ENCODE measurements at places on chromosomes 4 and X.
A peak's percentile ranks its signal among the peaks of the same experiment; 100 is the strongest.

DNA sequence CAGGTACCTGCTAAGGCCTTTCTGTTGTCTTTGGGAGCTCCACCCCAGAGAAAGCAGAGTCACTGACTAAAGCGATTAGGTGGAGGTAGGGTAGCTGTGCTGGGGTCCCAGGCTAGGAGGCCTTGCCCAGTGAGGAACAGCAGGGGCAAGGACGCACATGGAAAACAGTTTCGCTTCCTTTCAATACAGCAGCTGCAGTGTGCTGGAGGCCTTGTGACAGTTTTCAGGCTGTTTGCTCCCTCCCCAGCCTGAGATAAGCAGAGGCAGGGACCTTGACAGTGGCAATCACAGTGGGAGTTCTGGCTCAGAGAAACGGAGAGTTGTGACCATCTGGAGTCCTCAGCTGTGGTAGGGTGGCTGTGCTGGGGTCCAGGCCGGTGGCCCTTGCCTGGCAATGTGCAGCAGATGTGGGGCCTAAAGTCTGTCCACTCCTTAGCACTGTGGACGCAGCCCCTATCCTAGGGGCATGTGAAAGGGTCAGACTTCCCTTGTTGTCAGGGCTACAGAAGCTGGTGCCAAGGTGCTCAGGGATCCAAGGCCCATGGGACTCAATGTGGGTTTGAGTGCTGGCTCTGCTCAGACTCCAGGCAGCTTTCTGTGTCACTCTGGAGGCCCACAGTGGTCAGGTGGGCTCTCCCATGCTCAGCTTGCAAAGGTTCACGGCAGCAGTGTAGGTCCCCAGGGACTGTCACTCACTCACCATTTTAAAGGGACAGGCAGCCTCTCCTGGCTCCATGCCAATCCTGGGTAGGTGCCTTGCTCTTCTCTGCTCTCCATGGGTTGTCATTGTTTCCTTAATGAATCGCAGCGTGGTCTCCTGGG is 534.9 kb upstream of the FMR1 start:
- peak; percentile 1 for DNase-seq

DNA sequence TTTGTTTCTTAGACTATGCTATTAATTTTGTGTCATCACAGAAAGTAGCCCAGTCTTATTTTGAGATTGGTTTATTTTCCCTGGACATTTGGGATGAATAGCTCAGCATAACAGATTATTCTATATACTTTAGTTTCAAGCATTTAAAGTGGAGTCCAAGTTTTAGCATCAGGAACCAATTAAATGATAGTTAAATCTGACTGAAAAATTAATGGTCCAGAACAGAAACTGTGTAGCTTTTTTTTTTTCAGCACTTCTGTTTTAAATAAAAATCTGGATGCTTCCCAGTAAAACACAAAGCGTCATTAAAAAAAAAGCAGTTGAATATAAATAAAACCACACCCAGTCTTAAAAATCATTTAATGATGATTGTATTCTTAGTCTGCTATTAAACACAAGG is 59.4 kb upstream of the PITX2 start:
- DNase-seq: no peak

- DNase-seq: no peak
Observed at GRCh38 chr4:168593399-168593798, 96.5 kb downstream of the PALLD start.

DNA sequence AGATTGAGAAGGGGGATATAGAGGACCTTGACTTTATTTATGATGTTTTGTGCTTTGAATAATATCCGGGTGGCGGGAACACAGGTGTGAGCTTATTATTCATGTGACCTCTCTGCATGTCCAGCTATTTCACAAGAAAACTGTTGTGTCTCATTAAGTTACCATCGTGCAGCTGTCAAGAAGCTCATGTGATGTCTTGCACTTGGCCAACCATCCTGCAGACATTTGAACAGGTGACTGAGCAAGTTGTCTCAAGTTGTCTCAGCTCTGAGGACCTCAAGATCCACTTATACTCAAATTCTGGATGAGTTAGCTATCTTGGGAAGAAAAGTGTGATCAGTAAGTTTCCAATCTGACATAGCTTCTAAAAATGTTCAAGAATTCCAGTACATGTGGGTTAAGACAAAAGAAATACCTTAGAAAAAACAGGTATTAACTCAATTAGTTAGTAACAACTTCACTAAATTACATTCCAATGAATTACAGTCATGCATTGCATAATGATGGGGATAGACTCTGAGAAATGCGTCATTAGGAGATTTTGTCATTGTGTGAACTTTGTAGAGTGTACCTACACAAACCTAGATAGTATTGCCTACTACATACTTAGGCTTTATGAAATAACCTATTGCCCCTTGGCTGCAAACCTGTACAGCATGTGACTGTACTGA is 462.2 kb downstream of the INPP4B start:
- DNase-seq: no peak

DNA sequence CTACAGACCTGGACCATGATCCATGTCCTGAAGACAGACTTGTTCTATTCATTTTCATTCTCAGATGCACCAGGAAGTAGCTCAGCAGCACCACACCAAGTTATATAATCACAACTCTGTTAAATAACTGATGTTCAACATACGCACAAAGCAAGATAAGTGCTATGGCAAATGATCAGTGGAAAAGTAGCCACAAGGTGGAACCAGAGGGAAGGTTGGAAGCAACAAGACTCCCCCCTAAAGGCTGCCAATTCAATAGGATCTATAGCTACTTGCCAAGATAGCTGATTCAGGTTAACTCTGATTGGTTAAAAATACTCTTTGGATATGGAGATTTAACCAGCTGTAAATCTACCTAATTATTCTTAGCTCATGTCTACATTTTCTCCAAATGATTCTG is 23.7 kb upstream of the FAM47B start:
- DNase-seq: peak; percentile 70

GRCh38 chr4:184636144-184636543 is 13.1 kb downstream of the CASP3 start:
- no peak for DNase-seq

- no peak for DNase-seq
Observed at GRCh38 chr4:125358453-125358852, 43.7 kb downstream of the FAT4 start.

- no peak for DNase-seq
Observed at GRCh38 chr4:184941671-184942418, 76.4 kb upstream of the HELT start.

- DNase-seq: no peak
Observed at GRCh38 chr4:75727073-75727472, 2.7 kb downstream of the USO1 start.

DNA sequence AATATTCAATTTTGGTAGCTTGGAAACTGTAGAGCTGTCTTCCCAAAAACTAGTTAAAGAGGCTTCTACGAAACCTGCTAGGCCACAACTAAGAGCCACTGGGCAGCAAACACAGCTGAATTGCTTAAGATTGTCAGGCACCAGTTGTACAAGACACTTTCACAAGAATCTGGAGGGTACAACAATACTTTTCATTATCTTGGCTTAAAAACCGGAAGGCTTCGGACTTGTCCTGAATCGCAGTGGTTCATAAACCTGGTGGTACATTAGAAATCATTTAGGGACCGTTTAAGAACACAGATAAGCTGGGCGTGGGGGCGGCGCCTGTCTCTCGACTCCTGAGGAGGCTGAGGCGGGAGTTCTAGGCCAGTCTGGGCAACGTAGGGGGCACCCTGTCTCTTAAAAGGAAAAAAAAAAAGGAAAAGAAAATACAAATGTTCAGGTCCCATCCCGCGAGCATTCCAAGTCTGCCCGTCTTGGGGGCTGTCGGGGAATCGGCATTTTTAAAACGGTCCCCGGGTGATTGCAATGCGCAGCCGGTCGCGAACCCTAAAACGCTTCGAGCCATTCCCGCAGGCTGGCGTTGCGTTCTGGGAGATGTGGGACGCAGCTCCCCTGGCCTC is 763 bp downstream of the PYURF start:
- peak; percentile 68 for DNase-seq

GRCh38 chr4:21202959-21203358 is 502.7 kb downstream of the PACRGL start:
- DNase-seq: no peak

DNA sequence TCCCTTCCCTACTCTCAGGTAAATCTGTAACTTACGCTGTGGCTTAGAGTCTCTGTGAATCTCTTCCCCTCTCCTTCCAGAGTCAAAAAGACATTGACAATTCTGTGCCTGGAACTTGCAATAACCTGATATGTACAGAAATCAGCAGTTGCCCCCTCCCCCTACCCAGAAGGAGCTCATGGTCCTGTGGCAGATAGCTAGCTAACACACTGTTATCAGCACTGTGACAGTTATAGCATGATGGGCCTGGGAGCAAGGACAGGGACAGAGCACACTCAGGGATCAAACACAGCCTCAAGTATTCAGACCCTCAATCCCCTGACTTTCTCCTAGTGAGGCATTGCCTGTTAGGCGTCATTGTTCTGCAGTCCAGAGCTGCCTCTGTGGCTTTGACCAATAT is 18.7 kb upstream of the MAGEA10 start:
- DNase-seq: no peak

DNA sequence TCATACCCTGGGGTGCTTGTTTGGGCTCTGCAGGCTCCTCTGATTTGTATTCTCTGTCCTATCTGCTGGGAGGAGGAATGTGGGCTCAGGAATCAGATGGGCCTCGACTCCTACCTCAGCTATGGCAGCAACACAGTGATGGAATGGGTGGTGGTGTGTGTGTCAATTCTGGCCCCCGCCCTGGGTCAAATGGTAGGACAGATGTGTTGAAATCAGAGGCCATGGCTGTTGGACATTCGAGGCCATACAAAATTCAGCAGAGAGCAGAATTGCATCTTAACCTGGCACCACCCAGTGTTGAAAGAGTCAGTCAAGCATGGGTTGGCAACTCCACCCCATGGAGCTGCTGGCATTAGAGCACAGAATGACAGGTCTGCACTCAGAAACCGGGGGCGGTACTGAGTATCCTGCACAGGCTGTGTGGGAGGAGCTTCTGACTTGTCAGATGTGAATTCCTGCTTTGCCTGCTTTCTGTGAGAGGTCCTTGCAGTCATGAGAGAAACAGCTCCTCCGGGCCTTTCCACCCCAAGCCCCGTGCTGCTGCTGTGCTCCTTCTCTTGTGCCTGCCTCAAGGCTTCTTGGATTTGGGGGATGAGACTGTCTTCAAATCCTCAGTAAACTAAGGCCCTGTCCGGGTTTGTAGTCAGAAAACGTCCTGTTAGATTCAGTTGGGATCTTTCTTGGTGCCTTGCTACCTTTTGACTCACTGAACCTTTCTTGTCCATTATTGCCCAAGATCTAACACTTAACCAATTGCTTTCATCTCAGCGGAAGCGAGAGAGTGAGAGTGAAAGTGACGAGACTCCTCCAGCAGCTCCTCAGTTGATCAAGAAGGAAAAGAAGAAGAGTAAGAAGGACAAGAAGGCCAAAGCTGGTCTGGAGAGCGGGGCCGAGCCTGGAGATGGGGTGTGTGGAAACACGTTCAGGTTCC is 13.0 kb downstream of the DKC1 start:
- peak; percentile 26 for DNase-seq

DNA sequence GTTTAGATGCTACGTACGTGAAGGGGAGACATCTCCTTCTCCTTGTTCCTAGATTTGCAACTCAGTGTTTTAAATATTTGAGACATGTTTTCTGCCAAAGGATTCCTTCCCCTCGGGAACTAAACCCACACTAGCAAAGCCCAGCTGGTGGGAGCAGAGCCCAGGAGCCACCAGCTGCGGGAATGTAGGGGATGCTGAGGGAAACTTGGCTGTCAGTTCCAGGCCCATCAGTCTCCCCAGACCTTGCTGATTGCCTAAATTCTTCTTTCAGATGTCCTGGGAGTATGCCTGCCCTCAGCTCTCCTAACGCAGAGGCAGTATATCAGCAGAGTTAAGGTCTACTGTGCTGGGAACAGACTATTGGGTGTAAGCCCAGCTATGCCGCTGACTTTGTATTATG is 630.0 kb upstream of the TENM3 start:
- DNase-seq: no peak

Data from NCI-H82 (cell line).